ENCODE measurements at places on chromosomes 6 and 20. TPM values are rescaled to one million over a fixed set of nuclear protein-coding genes. Genes with fewer than 3 reads are reported as not detected.

- DNase-seq, result no peak
Observed at GRCh38 chr6:16321826-16322225, 83.4 kb downstream of the GMPR start.

DNA sequence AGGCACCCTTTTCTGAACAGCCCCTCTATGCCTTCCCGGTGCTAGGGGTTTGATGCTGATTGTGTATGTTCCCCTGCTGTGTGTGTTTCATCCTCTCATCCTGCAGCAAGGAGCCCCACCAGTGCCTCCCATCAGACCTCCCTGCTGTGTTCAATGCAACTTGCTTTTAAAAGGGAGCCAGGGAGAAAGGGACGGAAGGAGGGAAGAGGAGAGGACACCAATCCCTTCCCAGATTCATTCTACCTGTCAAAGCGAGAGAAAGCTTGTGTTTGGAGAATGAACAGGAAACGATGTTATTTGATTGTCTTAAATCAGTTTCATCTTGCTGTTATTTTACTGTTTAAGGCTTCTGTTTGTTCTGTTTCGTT, 259.2 kb downstream of the ADGB start:
- no peak for DNase-seq

The PAK5 gene
- total RNA-seq, result 1.3 TPM

The ZNF343 gene
- 3.7 TPM for total RNA-seq

GRCh38 chr20:51345601-51346101, 196.9 kb downstream of the NFATC2 start:
- DNase-seq, result no peak

GRCh38 chr6:343960-344815, 47.4 kb upstream of the IRF4 start:
- peak; percentile 60 for DNase-seq
